Daoy (cell line): ENCODE measurements at places on chromosomes 12 and 14. TPM values are rescaled to one million over a fixed set of nuclear protein-coding genes. Genes with fewer than 3 reads are reported as not detected.

- DNase-seq, result no peak
These were observed 244.9 kb upstream of the LRIG3 start for GRCh38 chr12:59164991-59165718.

- no peak for DNase-seq
These were observed 7.5 kb downstream of the KLRF2 start for GRCh38 chr12:9888665-9889273.

DNA sequence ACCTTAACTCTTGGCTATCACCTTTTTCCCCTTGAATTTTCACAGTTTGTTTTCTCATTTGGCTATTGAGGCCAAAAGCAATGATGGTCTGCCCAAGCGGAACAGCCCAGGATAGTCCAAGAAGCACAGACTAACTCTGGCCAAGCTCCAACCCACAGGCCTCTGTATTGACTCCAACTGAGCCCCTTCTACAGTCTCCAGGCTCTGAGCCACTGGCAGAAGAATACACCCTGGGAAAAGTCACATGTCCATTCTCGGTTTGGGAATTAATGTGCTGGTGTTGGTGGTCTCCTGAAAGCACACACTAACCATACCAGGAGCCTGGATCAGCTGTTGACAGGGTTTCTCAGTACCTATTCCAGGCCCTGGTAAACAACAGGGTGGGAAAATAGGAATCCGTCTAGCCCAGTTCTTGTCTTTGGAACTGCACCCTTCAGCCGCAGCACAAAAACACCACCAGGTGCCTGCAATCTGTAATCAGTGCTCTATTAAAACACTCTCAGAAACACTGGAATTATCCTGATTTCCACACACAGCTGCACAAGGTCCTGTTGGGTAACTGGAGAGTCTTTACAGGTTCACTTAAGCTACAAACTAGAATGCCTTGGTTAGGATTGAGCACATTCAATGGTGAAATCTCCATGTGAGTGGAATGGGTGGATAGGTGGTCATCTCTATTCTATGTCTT is 63.6 kb downstream of the STXBP6 start:
- no peak for DNase-seq

The PALS1 gene
- total RNA-seq, result 24.6 and 30.9 TPM in 2 replicates

The SPIC gene
- total RNA-seq, result not detected in 2 replicates

GRCh38 chr12:105783983-105784947 is 354.5 kb downstream of the NUAK1 start:
- peak; percentile 9 for DNase-seq

The TDRD9 gene
- not detected in 2 replicates for total RNA-seq

GRCh38 chr12:85834378-85834777 is 1.8 kb downstream of the RASSF9 start:
- no peak for DNase-seq

DNA sequence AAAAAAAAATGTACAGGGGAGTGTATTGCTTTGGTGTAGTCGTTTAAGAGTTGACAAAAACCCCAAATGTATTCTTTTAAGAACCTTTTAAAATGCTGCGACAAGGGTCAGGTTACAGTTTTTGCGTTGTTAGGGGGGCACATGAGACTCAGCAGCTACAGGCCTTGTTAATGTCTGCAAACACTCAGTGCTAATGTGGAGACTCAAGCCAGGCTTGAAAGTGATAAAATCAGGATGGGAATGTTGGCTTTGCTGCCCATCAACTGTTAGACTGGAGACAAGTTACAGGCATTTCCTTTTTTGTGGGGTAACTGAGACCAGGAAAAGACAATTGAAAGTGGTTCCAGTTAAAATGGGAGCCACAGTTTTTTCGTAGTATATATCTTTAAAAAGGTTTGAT is 84.8 kb downstream of the PRKCH start:
- no peak for DNase-seq

The LRTM2 gene
- total RNA-seq, result 0.36 TPM in 1 of 2 replicates, not detected in the other

- DNase-seq, result peak; percentile 13
These were observed 35.8 kb downstream of the NUMB start for GRCh38 chr14:73422515-73422914.

GRCh38 chr12:96352161-96352835 is 47.9 kb downstream of the CDK17 start:
- DNase-seq, result no peak

The RAB15 gene
- total RNA-seq, result 9.9 and 13.8 TPM in 2 replicates

The TROAP gene
- 45.5 and 48.3 TPM in 2 replicates for total RNA-seq

The LTBP2 gene
- total RNA-seq, result 7.6 and 9.6 TPM in 2 replicates

The CIROP gene
- not detected in 2 replicates for total RNA-seq

The GPR132 gene
- 3.3 and 5.1 TPM in 2 replicates for total RNA-seq

The EPYC gene
- not detected in 2 replicates for total RNA-seq

The ATP6V1D gene
- total RNA-seq, result 222 and 258 TPM in 2 replicates

The TUNAR gene
- 0.34 and 1.3 TPM in 2 replicates for total RNA-seq

- no peak for DNase-seq
These were observed 215.4 kb upstream of the PRICKLE1 start for GRCh38 chr12:42804928-42805327.

The CKAP4 gene
- total RNA-seq, result 90.9 and 101 TPM in 2 replicates

The JAG2 gene
- total RNA-seq, result 5.1 and 6.3 TPM in 2 replicates

DNA sequence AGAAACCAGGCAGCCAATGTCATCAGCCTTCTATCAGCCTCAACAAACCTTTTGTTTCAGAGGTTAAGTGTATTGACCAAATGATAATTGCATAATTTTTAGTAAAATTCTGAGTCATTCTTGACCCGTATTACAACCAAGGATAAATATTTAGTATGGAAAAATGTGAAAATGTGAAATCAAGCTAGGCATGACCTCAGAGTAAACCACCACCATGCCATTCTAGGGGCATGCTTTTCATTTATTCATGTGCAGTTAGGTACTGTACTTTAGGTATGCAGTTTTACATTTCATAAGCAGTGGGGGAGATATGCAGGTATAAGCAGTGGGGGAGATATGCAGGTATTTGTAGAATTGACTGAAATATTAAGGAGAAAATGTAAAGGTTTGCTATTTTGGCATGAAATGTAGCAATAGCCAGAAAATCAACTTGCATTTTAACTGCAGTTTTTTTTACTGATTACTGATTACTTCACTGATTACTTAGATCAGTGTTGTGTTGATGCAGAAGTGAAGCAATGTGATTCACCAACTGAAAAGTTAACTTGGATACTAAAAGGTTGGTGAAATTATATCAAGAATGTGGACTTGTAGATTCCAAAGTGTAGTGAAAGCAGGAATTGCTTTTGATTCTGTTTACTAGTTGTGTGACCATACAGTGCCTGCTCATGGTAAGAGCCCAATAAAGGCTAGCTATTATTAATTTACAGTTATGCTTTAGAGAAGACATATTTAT is 184.2 kb downstream of the ESR2 start:
- DNase-seq, result no peak

DNA sequence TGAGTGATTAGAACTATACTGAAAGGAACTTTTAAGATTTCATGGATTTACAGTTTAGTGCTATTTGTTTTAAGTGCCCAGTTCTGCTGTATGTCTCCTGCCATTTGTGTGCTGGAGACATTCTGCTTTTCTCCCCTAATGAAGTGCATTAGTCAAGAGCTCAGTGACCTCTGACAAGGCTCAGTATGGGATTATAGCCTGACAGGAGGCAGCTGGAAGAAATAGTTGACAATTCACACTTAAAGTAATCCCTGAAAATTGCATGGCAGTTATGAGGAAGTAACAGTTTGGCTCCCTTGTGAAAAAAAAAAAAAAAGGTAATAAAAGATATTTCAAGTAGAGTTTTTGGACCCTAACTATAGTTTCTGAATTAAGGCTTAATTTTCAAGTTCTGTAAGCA is 70.3 kb downstream of the ALX1 start:
- no peak for DNase-seq

- DNase-seq, result no peak
These were observed 18.1 kb upstream of the TMEM106C start for GRCh38 chr12:47945341-47945728.
